NCI-H1694 treated with DMSO at 0.1 percent for 48 hours (cell line): ENCODE measurements at places on chromosomes 2 and 18.

GRCh38 chr2:144402251-144402650, 117.7 kb downstream of the ZEB2 start:
- peak; percentile 97 for DNase-seq

DNA sequence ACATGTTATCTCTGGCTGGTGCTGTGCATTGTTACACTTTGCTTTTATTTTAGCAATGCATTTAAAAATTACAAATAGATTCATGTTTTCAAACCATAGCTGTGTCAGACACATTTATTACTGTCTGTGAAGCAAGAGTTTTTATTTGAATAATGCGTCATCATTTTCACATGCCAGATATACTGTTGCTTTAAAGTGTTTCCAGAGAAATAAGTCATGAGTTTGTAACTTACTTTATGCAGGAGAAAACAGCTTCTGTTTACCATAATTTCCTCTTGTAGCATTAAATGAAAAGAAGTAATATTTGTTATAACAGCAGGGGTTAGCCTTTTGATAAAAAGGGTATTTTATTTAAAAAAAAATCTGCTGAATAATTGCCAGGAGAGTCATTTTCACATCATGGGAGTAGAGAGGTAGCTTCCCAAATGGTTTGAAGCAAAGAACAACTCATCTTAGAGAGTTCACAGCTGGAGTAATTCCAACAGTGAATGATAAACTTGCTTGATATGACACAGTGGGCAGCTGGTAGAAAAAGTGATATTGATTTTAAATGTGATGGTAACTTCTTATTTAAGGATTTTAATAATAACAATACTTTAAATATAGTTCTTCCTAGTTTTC, 1274.5 kb upstream of the CRIM1 start:
- no peak for DNase-seq

- no peak for DNase-seq
Measured at GRCh38 chr2:163369111-163369510, 366.7 kb downstream of the FIGN start.

DNA sequence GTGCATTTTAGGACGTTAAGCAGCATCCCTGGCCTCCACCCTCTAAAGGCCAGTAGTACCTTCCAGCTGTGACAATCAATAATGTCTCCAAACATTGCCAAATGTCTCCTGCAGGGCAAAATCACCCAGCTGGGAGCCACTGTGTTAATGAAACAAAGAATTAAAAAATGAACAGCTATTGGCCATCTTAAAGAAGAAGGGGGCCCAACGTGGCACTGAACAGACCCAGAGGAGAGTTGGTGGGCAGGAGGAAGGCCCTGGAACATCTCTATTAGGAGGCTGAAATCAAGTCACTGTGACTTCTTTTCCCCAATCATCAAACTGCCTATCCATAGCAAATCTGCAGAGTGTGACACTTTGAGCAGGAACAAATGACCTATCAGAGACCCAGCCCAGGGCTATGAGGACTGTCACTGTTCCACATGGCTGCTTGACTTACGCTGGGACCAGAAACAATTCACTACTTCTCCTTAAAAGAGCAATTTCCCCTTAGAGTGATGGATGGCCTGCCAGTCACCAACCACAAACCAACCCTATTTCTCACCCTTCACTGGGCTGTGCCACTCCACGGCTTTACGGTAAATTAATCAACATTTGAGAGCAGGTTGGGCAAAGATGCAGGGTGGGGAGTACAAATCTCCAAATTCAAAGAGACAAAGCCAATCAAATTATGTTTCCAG, 35.2 kb upstream of the TEX51 start:
- DNase-seq: no peak

GRCh38 chr2:66555501-66556324, 120.8 kb downstream of the MEIS1 start:
- no peak for DNase-seq

GRCh38 chr2:19944205-19944845, 42.5 kb upstream of the TTC32 start:
- no peak for DNase-seq

DNA sequence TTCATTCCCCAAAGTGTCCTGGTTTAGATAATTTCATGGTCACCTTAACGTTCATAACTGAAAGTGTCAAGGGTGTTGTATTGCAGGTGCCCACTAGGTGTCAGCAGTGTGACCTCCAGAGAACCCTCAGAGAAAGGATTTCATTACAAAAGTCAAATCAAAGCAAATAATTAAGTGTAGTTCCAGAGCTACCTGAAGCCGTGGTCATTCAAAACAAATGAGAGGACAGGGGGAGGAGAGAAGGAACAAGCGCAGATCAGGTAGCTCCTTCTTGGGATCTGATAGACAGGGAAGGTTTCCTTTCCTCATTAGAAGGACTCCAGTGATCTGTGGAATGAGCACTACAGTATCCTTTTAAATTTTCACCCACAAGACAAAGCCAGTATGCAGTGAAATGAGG, at the start of gene SLC9A4:
TSS of gene SLC9A4 (plus strand) at position 207 of the 400 bp plus-strand sequence. CDS start 534 bp downstream, outside the sequence.
- peak; percentile 11 for DNase-seq

- no peak for DNase-seq
Measured at GRCh38 chr2:203713381-203713780, 6.9 kb downstream of the CD28 start.

- DNase-seq: no peak
Measured at GRCh38 chr18:57814555-57814954, 11.4 kb upstream of the ATP8B1 start.

DNA sequence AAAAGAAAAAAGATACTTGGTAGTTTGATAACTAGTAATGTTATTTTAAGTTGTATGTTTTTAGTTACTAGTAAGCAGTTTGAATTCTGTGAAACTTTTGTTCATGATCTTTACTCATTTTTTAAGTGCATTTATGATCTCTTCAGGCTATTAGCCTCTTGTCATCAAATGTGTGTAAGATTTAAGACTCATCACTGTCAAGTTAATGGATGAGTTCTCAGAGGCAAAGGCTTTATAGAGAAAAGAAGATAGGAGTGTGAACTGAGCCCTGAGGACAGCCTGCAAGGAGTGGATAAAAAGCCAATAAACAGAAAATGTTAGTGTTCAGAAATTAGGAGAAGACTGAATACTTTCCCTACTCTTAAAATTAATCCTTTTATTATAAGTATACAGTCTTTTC, 13.5 kb downstream of the NDUFV2 start:
- no peak for DNase-seq

- no peak for DNase-seq
Measured at GRCh38 chr2:188238386-188238785, 53.3 kb upstream of the GULP1 start.

DNA sequence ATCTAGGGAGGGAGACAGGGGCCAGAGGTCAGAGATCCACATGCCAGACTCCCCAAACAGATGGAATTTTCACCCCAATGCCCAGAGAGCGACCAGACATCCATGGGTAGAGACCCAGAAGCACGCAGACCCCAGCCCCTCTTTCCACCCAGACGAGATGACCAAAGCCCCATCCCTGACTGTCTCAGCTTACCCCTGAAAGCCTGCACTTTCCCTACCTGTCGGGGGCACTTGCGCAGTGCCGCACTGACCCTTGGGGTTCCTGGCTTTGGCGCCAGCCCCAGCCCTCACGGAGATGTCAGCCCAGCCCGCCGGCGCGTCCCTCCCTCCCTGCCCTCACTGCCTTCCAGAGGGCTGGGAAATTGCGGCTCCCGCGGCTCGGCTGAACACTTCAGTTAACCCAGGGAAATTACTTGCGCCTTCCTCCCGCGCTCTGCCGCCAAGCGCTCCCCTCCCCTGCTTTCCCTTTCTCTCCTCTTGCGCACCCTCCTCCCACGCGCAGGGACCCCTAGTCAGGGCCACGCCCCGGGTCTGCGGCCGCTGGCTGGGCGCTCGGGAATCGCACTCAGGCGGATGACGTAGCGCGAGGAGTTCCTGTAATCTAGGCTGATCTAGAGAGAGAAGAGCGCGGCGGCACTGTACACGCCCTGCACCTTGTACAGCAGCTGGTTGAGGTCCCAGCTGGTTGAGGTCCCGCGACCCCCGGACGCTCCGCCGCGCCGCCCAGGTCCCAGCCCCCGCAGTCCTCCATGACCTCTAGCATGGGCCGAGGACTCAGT, 12.0 kb downstream of the ALPG start:
- DNase-seq: peak; percentile 22

DNA sequence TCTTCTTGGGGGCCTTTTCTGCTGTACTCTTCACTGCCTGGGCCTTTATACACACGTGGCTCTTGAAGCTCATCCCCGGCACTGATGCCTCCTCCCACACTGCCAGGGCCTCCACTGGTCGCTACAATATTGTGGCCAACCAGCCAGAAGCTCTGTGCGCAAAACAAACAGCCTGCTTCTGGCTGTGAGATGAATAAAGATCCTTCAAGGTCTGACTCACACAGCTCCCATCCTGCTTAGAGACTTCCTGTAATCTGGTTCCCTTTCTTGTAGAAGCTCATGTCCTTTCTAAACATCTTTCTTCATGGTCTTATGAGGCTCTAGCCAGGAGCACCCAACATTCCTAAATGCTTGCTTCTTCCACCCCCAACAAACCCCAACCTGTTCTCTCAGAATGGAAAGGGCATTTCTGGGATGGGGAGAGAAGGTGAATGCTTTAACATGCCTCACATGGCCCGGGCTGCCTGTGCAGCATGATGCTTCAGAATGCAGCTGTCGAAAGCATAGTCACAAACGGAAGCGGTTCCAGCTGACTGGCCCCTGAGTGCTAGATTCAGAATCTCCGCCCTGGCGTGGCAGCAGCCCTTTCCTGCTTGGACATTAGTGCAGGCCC, 24.6 kb downstream of the NRP2 start:
- DNase-seq: peak; percentile 21

- no peak for DNase-seq
Measured at GRCh38 chr18:10050956-10051355, 137.1 kb downstream of the VAPA start.

DNA sequence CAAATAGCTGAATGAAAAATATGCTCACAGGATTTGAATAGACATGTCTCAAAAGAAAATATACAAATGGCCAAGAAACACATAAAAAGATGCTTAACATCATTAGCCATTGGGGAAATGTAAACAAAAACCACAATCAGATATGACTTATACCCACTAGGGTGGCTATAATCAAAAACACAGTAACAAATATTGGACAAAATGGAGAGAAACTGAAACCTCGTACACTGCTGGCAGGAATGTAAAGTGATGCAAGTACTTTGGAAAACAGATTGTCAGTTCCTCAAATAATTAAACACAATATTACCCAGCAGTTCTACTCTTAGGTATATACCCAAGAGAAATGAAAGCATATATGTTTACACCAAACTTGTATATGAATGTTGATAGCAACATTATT, 213.0 kb downstream of the PHLPP1 start:
- no peak for DNase-seq

DNA sequence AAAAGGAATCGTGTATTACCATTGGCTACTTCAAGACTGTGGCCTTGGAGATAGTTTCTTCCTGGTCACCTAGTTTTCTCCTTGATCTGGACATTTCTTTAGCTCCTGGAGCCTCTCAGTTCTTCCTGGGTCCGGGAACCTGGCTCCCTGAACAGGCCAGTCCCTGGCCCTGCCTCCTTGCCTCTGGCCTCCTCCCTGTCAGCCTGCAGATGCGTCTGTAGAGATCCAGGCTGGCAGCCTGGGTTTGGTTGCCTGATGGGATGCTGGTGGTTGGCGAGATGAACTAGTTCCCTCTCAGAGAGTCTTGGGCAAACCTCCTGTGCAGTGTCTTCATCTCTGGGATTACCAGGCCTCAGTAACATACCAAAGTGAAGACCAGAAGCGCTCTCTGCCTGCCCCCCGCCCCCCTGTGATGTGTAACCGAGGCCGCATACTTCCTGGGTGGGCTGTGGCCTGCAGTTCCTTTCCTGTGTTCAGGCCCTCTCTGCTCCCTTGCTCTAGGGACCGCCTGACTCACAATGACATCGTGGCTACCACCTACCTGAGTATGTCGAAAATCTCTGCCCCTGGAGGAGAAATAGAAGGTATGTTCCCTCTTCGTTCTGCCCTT, 85.4 kb downstream of the DYSF start:
- no peak for DNase-seq

DNA sequence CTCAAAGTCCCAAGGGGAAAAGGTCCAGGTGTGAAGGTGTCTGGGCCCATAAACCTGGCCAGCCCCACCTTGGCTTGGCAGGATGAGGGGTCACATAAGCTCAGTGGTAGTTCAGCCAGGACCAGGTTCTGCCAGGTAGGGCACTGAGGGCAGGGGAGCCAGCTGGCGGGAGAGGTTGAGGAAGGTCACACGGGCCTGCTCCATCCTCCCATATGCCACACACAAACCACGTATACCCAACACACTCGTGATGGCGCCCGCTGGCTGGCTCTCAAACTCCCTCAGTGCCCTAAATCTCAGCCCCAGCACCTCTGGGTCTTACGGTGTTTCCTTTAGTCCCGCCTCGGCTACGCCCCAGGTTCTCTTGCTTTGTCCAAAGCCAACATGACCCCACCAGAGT, 160.5 kb downstream of the ZFP36L2 start:
- no peak for DNase-seq

GRCh38 chr2:203327582-203327900, 653 bp upstream of the ABI2 start:
- DNase-seq: peak; percentile 47

DNA sequence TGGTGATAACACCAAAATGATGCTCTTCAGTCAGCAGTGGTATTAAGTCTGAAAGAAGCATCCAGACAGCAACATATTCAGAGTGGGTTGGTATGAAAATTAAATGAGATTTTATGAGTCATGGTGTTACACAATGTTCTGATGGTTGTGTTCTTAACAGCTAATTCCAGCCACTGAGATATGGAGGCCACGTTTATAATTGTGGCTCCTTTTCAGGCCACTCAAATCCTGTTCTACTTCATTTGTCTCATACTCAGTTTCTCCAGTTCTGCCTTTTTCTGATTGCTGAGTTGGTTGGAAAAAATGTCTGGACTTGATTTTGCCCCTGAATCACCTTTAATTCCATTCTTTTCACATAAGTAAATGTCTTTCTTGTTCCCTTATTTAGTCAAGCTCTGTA, 162.7 kb upstream of the COL3A1 start:
- no peak for DNase-seq

GRCh38 chr2:650343-651310, 26.6 kb downstream of the TMEM18 start:
- DNase-seq: no peak

- no peak for DNase-seq
Measured at GRCh38 chr2:236403125-236403524, 138.9 kb upstream of the ASB18 start.

- no peak for DNase-seq
Measured at GRCh38 chr2:71426721-71427120, 26.6 kb upstream of the DYSF start.

DNA sequence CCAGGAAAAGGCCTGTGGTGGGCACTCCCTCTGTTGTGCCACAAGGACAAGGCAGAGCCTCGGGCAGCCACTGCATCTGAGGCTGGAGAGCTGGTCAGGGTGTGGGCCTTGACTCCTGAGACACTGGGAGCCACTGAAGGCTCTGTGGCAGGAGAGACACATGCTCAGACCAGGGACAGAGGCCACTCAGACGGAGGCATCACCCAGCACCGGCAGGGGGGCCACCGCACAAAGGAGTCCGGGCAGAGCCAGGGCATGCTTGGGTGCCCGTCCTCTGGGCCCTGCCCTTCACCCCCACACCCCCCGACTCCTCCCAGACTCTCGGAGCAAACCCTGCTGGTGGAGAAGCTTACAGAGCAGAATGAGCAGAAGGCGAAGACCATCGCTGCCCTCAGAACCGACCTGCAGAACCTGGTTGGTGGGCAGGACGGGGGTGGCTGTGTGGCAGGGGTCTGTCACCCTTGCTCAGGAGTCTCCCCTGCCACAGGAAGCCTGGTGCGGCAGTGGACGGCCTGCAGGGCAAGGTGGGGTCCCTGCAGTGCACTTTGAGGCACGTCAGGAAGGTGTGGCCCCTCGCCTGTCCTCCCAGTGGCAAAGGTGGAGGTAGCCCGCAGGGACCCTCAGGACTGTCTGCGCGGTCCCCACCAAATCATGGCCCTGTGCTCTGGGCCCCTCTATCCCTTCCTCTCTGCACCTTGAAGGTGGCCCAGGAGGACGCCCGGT, 26.0 kb downstream of the CROCC2 start:
- no peak for DNase-seq
